ENCODE measurements at places on chromosomes 7 and 10.

DNA sequence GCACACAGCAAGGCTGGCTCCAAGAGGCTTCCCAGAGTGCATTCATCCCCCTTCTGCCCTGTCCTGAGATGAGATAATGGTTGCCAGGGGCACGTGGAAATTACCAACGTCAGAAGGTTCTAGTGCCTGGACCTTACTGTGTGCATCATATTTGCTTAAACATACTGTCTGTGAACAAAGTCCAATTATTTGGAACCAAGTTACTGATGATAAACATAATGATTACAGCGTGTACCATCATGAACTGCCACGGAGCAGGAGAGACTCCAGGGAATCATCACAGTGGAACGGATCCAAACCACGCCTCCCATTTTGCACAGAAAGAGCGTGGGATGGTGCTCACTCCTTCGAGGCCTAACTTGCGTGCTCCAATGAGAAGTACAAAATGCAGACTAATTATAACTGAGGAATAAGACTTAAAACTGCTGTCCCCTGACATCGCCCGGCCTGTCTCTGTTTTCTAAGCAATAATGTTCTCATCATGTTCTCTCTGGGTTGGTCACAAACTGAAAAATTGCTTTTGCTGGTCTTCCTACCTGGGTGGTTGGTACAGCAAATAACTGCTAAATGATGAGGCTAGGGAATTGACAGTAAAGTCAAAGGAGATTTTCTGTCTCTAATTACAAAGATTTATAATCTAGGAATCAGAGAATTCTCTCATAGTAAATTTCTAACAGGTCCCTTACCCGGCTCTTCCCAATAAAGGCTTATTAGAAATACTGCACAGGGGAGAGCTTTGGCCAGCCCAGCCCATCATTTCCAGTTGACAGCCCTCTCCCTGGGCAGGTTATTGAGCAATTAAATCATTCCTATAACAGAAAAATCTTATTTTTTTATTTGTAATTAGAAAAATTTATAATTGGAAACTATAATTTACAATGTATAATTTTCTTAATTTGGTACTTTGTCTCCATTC lies 182.2 kb downstream of the CAMK1D start:
- no peak for DNase-seq

DNA sequence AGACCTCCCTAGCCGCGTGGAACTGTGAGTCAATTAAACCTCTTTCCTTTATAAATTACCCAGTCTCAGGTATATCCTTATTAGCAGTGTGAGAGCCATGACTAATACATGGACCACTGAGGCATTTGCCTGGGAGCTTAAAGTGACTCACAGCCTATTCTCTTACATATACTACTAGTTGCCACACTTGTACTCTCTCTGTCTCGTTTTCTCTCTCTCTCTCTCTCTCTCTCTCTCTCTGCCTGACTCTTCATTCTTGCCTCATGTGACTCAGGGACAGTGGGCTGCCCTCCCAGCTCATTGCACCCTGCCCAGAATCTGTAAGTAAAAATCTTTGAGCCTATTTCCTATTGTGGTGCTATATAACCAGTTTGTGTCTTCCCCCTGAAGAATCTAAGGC lies 238.5 kb upstream of the MAGI2 start:
- DNase-seq: no peak

DNA sequence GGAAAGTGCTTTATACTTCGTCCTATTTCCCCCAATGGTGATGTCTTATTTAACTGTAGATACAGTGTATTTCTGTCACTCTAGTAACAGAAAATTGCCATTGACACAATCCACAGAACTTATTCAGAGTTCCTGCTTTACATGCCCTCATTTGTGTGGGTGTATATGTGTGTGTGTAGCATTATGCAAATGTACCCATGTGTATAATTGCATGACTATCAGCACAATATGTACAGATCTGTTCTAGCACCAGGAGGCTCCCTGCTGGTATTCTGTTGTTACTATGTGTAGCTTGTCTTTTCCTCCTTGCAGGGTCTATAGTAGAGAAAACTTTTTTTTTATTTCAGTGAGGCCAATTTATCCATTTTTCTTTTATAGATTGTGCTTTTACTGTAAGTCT lies 16.5 kb downstream of the CYP3A43 start:
- no peak for DNase-seq

GRCh38 chr10:104559935-104560334 lies 81.2 kb upstream of the SORCS3 start:
- DNase-seq: no peak

- no peak for DNase-seq
These were observed 90.1 kb upstream of the MTPN start for GRCh38 chr7:136067277-136067676.

All from stimulated activated CD8-positive, alpha-beta memory T cell treated with anti-CD3 and anti-CD28 coated beads, Interleukin-7, amount 100 ng/mL, for 1 hour (primary cell).